ENCODE measurements at places on chromosomes 13 and 19.
A peak's percentile ranks its signal among the peaks of the same experiment; 100 is the strongest.

DNA sequence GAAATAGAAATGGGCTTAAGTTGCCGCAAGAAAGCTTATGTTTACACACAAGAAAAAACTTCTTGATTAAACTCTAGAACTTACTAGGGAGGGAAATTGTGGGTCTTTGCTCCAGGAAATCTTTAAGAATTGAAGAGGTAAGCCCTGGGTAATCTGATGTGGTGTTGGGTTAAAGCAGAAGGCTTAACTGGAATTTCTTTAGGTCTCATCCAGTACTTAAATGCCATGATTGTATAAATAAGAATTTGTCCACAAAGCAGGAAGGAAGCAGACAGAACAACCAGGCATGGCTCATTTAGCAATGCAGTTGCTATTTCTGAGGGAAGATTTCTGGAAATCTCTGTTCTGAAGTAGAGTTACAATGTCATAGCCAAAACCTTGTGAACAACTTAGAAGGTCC is 360.4 kb downstream of the KLF5 start:
- DNase-seq = no peak

DNA sequence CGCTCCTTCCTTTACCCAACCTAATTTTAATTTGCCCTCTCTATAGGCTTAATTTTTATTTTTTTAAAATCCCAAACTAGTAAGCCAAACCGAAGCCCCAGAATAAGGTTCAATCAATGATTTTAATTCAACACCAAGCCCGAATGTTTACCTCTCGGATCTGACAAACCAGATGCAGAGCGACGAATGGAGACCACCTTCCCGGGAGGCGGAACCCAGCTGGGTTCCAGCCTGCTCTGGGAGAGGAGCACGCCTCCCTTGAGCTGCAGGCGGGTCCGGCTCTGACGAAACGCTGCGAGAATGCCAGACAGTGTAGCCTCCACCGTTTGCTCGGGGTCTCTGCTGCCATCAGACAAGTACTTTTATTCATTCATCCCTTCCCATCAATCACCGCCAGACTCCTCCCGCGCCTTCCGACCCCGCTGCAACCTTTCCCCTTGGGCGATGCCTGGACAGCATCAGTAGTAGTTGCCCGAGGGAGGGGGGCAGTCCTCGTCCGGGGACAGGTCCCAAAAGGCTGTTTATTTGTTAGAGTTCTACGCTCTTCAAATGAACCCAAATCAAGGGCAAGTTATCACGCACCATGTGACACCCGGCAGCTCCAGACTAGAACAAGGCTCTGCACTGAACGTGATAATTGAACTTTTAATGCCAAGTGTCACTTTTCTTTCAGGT is 752 bp upstream of the EDNRB start:
- DNase-seq = no peak

DNA sequence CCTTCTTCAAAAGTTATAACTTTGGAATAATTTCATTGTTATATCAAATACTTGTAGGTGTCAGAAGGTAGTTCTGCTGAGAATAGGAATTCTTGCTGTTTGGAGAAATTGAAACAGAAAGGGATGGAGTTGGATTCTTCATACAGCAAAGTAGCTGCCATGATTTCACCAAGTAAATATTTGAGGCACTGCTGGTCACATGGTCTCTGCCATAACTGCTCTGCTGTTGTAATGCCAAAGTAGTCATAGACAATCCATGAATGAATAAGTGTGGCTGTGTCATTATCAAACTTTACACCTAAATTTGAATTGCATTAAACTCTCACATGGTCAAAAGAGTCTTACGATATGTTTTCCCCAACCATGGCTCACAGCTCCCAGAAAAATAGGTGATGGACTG is 308.6 kb downstream of the GPC6 start:
- DNase-seq = no peak

DNA sequence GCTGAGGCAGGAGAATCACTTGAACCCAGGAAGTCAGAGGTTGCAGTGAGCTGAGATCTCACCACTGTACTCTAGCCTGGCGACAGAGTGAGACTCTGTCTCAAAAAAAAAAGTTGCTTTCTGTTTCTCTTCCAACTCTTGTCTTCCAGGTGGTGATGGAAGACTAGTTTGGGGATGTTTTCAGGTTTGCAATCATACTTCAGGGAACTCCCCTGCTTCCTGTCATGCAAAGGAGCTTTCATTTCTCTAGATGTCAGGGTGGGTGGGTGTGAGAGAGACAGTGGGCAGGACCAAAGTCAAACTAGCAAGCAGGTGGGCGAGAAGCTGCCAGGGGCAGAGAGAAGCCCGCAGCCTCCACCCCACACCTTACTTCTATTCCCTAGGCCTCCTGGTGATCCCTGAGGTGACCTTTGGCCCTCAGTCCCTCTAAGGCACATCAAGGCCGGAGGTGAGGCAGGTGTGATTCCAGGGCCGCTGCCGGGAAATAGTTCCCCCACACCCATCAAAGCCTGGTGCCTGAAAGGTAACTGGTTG is 25.7 kb downstream of the CCNE1 start:
- no peak for DNase-seq

- no peak for DNase-seq
Observed at GRCh38 chr19:16232568-16232967, 34.9 kb downstream of the AP1M1 start.

- no peak for DNase-seq
Observed at GRCh38 chr13:44331446-44331845, 42.2 kb upstream of the SERP2 start.

DNA sequence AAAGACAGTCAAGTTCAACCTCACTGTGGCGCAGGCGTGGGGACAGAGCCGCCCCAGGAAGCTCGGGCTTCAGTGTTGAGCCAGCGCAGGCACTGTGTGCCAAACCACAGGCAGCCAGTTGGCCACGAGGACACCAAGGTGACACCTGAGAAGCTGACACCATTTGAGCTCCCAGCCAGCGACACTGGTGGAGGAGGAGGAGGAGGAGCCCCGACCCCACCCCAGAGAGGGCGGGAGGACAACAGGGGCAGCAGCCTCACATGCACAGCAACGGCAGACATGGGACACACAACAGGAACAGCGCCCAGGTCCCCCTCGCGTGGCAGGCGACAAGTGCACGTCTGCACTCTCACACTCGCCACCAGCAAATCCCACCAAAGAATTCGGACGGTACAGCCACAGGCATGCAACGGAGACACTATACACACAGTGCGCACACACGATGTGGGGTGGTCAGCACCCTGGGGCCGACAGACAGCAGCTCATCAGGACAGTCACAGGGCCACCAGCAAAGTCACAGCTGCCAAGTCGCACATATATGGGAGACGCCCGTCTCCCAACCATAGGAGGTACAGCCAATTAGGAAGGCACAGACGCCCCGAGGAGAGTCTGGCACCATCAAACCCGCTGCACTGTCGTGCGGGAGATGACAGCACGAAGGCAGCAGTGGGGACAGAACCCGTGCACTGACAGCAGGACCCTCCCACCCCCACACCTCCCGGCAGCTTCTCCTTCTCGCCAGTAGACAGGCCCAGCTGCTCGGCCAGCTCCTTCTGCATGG is 3.4 kb downstream of the EIF3G start:
- no peak for DNase-seq

DNA sequence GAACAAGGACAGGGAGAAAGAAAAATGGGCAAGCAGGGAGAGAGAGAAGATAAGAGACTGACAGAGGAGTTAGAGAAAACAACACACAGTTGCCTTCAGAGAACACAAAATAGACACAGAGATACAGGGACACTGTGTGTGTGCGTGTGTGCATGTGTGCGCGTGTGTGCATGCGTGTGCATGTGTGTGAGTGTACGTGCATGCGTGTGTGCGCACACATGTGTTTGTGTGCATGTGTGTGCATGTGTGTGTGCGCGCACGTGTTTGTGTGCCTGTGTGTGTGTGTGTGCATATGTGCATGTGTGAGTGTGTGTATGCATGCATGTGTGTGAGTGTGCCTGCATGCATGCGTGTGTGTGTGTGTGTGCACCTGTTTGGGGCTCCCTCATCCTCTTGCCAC is 5.9 kb upstream of the PLAUR start:
- DNase-seq = no peak

DNA sequence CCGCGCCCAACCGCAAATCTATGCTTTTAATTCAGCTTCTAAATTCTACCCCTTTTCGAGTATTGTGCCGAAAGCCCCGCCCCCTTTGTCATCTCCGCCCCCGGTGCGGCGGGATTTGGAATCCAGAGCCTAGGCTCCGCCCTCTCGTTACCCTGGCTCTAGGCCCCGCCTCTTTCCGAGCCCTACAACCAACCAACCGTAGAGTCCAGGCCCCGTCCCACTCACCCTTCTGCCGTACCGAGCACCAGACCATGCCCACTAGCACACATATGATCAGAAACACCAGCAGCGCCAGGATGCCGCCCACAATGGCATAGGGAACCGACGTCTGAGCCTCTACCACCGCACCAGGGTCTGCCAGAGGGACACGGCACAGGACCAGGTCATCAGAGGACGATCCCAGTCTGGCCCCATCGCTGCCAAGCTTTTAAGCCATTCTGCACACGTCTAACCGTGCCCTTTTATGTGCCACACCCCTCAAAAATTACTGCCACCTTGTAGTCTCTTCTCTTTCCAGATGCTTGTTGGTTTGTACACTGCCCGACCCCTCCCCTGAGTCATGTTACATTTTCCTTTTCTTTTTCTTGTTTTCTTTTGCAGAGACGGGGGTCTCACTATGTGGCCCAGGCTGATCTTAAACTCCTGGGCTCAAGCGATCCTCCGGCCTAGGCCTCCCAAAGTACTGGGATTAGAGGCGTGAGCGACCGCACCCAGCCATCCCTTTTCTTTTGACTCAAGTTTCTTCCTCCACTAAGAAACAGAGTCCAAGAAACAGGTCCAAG is 4.7 kb upstream of the ZNF428 start:
- no peak for DNase-seq

- DNase-seq = peak; percentile 8
Observed at GRCh38 chr19:37594982-37595382, 306 bp downstream of the ZNF540 start.

DNA sequence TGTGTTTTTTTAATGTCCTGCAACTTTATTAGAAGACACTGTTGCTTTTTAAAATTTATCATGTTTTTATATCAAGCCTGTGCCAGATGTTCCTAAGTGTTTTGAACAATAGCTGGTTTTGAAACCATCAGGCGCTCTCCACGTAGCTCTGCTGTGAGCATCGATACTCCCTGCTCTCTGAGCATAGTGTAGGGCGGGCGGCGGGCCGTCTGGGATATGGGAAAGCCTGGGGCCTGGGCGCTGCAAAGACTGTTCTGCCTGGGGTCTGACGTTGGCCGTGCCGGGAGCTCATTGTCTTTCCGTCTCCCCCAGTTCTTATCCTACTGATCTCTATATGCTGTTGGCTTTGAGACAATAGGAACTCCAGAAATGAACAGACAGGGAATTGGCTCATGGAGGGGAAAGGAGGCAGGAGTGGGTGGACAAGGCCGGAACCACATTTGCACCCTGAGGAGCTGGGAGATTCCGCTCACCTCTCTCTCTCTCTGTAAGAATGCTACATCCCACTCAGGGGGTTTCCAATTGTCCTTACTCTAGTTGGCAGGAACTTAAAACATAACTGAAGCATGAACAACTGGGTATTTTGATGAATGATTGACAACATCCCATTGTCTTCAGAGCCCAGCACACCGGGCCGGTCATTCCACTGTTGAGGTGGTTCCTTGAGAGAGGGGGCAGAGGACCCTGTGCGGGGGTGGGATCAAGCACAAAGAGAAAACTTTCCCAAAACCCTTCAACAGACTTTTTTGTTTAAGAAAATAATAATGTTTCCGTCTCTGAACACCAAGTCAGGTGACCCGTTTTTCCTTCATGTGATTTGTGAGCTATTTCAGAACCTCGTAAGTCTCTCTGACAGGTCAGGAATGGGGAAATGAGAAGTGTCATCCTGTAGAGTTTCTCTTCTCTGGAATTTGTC is 64.7 kb downstream of the COL4A2 start:
- no peak for DNase-seq

DNA sequence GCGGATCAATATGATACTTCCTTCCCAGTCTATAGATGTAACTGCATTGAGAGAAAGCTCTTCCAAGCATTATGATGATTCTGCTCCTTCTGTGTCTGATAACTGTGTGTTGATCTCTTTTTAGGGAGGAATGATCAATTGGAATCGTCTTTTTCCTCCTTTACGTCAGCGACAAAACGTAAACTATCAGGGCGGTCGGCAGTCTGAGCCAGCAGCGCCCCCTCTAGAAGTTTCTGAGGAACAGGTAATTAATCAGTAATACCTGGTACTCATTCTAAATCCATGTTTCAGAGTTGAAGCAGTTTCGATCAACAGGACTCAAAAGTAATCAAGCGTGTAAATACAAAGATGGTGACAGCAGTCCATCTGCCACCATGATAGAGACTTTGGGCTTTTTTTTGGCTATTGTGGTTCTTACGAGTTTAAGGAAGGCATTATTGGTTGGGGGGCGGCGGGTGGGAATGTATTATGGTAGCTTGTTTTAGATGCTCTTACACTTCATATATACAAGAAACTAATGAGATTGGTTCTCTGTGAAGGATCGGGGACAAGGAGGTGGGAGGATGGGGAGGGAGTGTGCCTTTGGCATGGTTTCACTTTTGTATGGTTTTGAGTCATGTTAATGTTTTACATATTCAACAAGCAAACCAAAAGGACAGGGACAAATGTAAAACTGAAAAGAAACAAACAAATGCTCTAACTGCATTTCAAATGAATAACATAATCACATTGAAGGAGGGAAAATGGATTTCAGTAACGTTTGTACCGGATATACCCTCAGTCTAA is 60.7 kb upstream of the GPR183 start:
- no peak for DNase-seq

DNA sequence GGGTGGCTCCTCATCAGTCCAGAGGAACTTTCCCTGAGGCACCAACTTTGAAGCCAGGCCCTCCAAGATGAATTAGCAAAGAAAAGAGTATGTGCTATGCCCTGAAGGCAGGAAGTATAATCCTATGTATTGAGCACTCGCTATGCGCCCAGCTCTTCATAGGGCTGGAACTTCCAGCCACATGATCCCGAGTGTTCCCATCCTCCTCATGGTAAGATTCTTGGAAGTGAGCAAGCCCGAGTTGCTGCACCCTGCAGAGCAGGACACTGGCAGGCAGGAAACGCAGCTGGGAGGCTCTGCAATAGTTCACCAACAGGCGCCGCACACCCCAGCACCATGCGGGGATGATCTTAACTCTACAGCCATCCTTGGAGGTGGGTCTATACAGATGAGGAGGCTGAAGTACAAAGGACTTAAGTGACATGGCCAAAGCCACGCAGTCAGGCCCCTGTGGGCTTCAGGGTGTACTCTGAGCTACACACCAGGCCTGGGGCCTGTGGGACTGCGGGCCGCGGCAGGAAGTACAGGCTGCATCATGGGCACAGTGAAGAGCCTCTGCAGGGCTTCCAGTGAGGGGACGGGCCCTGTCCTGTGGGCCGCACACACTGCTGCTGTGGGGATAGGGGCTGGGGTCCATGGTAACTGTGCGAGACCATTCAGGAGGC is 25.1 kb downstream of the C19orf47 start:
- DNase-seq = no peak

- peak; percentile 36 for DNase-seq
Observed at GRCh38 chr13:106619688-106620555, 52.0 kb upstream of the ARGLU1 start.

All from astrocyte of the cerebellum (primary cell).